Amniotic epithelial cell (primary cell): ENCODE measurements at places on chromosomes 6 and 20.

GRCh38 chr20:31543966-31544598, 29.8 kb downstream of the HM13 start:
- DNase-seq = peak; percentile 94

- peak; percentile 23 for DNase-seq
These were observed 211.2 kb upstream of the RSPO3 start for GRCh38 chr6:126907312-126907711.

DNA sequence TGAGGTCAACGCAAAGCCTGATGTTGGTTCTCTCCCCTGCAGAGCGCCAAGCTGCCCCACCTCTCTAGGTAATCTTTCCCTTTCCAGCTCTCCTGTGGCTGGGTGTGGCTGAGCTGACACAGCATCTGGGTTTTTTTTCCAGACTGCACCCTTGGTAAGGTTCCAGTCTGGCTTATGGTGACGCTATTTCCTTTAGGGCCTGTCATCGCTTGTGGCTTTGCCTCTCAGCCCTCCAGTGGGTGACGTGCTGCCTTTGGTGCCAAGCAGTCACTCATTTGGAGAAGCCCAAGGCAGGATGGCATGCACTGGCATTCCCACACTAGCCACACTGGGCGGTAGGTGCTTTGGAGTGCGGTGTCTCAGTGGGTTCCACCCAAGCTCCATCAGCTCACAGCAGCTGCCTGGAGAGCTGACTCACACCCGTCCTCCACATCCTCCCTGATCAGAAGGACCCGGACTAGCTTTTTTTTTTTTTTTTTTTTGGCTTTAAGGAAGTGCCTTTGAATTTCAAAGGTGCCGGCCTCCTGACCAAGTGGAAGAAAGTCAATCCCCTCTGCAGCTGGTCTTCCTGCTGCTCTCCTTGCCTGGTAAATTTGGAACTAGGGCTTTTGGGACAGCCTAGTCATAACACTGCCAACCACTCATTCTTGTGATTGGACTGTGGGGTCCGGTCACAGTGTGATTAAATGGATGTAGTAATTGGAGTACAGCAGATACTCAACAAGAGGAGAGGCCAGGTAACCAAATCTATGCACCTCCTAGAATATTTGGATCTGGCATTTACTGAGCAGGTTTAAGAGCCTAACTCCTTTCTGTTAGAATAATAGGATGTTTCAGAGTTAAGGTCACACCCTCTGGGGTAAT, 153.6 kb downstream of the CD83 start:
- no peak for DNase-seq

GRCh38 chr20:50165684-50166554, 12.4 kb upstream of the PEDS1 start:
- peak; percentile 100 for DNase-seq

- no peak for DNase-seq
These were observed 403 bp downstream of the CDH26 start for GRCh38 chr20:59958626-59959025.

GRCh38 chr6:47478233-47479139, 897 bp downstream of the CD2AP start:
- peak; percentile 43 for DNase-seq

- DNase-seq = no peak
These were observed 110.3 kb downstream of the CDC5L start for GRCh38 chr6:44497807-44498206.

DNA sequence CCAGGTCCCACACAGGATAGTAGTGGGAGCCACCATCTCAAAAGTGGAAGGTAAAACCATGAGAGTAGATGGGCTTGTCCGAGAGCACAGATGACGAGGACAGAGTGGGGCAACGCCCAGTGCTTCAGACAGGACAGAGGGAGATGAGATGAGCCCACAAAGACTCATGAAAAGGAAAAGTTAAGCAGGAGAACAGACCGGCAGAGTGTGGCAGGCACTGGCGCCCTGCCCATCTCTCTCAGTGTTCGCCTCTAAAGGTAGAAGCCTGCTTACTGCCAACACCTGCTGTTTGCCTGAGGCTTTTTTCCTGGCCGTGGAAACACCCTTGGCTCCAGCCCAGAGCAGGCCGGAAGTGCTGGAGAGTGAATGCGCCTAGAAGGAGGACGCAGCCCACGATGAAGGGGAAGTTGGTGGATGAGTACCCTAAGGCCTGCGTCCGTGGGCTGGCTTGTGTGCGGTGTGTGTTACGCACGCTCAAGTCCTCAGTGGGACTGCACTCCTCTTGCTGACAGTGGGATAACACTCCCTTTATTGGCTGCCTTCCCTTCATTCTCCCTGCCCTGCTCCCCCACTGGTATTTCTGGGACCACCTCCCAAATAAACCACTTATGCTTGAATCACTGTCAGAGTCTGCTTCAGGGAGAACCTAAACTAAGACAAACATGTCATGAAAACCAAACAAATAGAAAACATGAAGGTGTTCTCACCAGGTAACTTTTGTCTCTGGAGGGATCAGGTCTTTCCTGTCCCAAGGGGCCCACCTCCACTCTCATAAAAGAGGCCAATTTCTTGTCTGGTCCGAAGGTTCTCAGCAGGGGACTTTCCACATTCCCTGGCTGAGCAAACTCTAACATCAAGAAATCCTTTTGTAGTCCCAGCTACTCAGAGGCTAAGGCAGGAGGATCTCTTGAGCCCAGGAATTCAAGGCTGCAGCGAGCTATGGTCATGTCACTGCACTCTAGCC, 9.1 kb upstream of the FOXP4 start:
- no peak for DNase-seq

DNA sequence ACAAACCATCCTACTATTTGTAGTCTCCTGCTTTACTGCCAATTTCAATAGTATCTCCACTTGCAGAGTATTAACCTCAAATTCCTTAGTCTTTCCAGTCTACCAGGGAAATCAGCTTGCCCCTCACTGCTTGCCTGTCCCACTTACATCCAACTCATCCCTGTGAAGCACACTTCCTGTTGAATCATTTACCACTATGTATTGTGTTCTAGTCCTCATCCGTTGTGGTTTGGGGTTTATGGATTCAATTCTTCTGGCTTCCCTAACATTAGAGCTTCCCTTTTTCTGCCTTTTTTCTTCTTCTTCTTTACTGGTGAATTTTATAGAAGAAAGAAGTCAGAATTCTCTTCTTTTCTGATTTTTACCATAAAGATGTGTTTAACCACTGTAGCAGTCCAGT, 5.1 kb upstream of the TXLNB start:
- peak; percentile 46 for DNase-seq

DNA sequence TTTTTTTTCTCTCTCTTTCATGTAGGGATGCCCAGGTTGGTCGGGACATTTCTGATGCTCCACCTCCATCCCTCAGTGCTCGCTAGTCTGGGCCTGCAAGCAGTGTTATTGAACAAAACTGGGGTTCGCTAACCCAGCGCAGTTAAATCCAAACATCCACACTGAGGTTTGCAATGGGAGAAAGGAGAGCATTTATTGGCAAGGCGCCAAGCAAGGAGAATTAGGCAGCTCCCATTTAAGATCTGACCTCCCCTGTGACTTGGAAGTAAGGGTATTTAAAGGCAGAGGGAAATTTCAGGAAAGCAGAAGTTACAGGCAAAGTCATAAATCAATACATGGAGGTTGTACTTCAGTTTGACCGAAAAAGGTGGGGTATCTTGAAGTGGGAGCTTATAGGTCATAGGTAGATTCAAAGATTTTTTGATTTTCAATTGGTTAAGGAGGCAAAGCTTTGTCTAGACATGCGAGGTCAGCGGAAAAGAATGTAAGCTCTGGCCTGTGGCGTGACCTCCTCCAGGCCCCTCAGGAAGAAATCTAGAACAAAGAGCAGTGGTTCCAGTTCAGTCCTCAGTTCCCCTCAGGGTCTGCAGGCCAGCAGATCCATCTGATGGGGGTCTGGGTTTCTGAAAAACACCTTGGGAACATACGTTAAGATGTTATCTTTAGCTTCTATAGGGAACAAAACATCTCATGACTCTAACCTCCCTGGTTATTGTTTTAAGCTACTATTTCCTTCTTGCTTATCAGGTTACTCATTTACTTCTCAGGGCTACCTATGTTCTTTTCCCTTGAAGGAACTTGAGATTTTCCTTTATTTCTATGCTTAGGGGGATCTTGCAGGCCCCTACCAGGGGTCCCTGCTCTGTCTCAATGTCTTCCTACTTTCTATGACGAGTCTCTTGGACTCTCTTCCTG, 66.0 kb upstream of the KIF16B start:
- DNase-seq = no peak

DNA sequence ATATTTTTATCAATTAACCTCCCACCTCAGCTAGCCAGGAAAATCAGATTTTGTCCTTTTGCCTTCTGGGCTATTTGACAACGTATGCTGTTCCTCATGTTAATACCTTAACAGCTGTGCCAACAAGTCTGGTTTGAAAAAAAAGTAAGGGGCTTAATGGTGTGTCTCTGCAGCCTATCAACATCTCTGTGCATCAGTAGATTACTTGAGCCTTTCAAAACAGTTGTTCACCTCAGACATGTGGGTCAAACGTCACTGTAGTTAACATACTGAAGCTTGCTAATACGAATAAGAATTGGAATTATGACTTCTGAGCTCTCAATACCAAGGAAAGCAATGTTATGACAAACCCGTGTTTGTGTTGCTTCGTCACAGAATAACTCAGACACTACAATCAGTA, 23.0 kb downstream of the CEP57L1 start:
- DNase-seq = no peak

GRCh38 chr20:49969234-49969633, 13.5 kb upstream of the SNAI1 start:
- no peak for DNase-seq

- peak; percentile 95 for DNase-seq
These were observed 41.0 kb downstream of the ZMYND8 start for GRCh38 chr20:47315339-47316056.

GRCh38 chr6:134000443-134000842, 47.4 kb downstream of the TBPL1 start:
- no peak for DNase-seq

GRCh38 chr6:81340946-81341345, 411.5 kb downstream of the TENT5A start:
- no peak for DNase-seq

GRCh38 chr6:170476360-170476759, 76.7 kb downstream of the PSMB1 start:
- no peak for DNase-seq

DNA sequence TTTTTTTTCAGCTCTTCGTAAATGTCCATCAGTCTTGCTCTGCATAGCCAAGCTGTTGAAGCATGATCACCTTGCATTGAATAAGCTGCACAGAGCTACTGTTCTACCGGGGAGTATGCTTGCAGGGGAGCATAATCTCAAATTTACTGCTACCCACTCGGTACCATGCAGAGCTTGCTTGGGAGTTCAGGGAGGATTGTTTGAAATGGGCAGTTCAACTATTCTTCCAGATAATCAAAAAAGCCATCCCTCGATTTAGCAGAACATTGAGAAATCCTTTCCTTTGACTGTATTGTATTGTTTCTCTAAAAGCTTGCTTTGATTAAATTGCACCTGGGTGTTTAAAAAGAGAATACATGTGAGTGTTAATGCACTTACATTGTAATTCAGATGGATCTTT, 332.6 kb downstream of the UTRN start:
- no peak for DNase-seq

DNA sequence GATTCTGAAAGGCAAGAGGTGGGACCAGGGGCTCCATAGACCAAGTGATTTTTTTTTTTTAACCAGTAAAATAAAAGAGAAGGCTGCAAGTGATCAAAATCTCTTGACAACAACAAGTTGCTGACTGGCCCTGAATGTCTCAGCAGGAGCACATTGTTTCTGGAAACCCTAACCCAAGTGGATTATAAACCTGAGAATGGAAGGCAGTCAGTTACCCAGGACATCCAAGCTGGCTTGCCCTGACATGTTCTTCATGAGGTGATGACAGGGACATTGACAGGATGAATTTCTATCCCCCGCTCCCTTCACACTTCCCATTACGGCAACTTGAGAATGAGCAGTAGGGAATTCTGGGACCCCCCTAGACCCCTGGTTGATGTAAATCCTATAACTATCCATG, 49.6 kb upstream of the RIPOR2 start:
- no peak for DNase-seq

- peak; percentile 86 for DNase-seq
These were observed 11.6 kb upstream of the CD164 start for GRCh38 chr6:109393886-109394281.

- DNase-seq = no peak
These were observed 887 bp downstream of the TSPYL1 start for GRCh38 chr6:116278854-116279231.

DNA sequence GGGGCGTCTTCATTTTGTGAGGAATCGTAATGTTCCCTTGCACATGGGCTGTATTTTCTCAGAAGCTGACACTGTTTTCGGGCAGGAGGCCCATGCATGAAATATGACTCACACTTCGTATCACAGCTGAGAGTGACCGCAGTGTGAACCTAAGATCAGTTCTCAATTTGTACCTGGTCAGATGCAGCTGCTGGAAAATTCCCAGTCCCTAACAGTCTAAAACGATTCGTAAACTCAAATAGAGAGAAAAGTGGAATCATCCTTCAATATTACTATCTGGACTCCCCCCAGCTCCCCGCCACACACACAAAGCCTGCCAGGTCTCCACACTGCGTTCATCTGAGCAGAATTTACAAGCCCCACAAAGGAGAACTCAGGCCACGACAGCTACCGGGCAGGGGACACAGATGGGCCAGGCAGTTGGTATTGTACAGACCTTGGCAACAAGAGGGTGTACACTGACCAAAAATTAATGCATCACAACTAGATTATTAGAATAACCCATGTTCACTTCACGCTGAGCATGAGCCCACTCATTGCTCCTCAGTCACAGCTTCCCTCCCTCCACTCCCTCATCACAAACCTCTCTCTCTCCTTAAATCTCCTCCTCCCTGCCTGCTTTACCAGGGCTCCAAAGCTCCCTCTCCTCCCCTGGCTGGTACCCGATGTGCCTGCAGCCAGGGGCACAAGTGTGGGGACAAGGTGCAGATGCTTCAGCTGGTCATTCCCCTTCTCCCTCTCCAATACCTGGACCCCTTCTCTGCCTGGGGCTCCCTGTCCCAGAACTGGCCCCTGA, 488.4 kb downstream of the PREX1 start:
- DNase-seq = peak; percentile 70

GRCh38 chr6:25326960-25327359, 47.8 kb downstream of the CARMIL1 start:
- no peak for DNase-seq

- DNase-seq = peak; percentile 51
These were observed 4.6 kb upstream of the RAE1 start for GRCh38 chr20:57346477-57346876.

- DNase-seq = no peak
These were observed 112.3 kb upstream of the MARCKS start for GRCh38 chr6:113744861-113745260.

- DNase-seq = no peak
These were observed 301 bp downstream of the PPP1R3D start for GRCh38 chr20:59939879-59940128.

DNA sequence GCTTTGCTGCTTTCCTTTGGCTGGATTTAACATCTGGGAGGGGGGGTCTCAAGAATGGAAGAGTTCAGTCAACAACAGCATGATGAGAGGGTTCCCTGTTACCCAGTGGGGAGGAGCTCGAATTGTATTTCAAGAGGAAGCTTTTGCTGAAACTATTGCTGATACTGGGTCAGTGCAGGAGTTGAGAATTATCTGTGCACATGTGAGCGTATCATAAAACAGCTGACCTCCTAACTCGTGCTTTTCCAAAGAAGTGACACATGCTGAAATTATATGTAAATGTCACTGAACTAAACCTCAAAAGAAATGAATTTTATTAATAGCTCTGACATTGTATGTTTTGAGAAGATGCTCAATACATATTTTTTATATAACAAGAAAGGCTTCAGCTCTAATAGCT, 96.3 kb downstream of the PHF3 start:
- DNase-seq = peak; percentile 11
